ENCODE measurements at places on chromosomes 5 and 9.
A peak's percentile ranks its signal among the peaks of the same experiment; 100 is the strongest.

GRCh38 chr9:7095058-7095457 lies 337.3 kb downstream of the KDM4C start:
- no peak for DNase-seq

GRCh38 chr9:76365028-76365427 lies 29.2 kb downstream of the RFK start:
- DNase-seq, result peak; percentile 79

GRCh38 chr5:171747061-171747859 lies 38.4 kb upstream of the SMIM23 start:
- DNase-seq, result no peak

GRCh38 chr9:83167126-83167525 lies 104.2 kb upstream of the RASEF start:
- no peak for DNase-seq

DNA sequence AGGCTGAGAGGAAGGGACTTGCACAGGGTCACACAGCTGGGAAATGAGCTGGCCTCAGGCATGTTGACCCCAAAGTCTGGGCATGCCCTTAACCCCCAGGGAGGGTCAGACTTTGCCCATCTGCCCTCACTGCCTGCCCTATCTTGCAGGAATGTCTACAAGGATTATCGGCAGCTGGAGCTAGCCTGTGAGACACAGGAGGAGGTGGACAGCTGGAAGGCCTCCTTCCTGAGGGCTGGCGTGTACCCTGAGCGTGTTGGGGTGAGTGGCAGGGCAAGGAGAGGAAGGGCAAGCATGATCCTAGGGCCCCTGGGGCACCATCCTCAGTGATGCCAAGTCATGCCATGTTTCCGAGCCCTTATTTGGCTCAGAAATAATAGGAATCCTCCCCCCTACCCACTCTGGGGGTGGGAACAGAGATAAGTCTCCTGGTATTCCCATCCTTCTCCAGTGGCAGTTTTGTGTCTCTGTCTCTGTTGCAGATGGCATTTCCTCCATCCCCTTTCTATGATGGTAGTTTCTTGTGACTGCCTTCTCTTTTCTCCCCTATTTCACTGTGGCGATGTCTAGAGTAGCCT lies 28.5 kb downstream of the GOLGA2 start:
- DNase-seq, result no peak

- DNase-seq, result peak; percentile 85
Observed at GRCh38 chr5:172076761-172077244, 70.4 kb upstream of the FBXW11 start.

DNA sequence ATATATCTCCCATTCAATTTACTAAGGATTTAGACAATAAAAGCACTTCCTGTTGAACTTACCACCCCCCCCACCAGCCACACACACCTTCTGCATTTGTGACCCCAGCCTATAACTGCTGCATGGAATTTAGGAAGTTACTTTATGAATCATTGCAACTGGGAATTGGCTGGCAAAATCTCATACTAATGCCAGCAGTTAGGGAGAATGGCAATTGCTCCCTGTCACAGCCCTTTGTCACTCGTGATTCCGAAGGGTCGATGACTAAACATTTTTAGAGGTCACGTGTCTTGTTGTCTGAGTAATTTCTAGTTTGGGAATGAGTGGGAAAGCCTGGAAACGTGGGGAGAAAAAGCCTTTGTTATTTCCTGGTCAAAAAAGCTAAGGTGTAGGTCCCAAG lies 46.6 kb upstream of the PCA3 start:
- DNase-seq, result no peak

- peak; percentile 56 for DNase-seq
Observed at GRCh38 chr5:163915481-163915961, 410.1 kb downstream of the MAT2B start.

DNA sequence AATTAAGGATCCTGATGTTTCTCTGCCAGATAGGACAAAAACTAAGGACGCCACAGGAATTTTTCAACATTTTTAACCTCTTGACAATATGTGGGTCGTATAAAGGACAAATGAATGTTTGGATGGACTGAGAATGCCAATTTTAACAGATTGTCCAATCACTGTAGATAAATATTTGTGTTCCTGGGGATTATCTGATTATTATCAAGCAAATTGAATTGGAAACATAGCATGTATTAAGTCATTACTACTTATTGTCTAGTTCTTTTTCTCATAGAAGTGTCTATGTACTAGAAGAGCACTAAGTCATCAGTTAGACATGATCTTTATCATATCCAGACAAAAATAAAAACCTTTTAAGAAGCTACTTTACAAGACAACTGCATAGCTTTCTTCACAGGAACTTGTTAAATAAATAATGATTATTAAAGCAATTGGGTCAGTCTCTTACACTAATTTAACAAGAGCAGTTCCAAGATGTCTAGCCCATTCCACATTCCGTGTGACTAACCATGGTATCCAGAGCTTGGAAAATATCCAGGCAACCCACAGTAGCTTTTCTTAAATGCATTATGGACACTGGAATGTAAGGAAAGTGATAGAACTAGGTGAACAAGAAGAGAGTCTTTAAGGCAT lies 127.5 kb upstream of the CDKN2B start:
- DNase-seq, result peak; percentile 78

- DNase-seq, result no peak
Observed at GRCh38 chr5:178193251-178193809, 6.2 kb upstream of the GMCL2 start.

GRCh38 chr9:447230-448025 lies 232.8 kb downstream of the DOCK8 start:
- peak; percentile 70 for DNase-seq

DNA sequence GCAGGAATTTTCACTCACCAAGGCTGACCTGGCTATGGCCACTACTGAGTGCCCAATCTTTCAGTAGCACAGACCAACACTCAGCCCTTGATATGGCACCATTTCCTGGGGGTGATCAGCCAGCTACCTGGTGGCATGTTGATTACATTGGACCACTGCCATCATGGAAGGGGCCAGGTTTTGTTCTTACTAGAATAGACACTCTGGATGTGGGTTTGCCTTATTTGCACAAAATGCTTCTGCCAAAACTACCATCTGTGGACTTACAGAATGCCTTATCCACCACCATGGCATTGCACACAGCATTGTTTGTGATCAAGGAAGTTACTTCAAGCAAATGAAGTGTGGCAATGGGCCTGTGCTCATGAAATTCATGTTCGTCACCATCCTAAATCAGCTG lies 69.7 kb upstream of the SH3GL2 start:
- no peak for DNase-seq

DNA sequence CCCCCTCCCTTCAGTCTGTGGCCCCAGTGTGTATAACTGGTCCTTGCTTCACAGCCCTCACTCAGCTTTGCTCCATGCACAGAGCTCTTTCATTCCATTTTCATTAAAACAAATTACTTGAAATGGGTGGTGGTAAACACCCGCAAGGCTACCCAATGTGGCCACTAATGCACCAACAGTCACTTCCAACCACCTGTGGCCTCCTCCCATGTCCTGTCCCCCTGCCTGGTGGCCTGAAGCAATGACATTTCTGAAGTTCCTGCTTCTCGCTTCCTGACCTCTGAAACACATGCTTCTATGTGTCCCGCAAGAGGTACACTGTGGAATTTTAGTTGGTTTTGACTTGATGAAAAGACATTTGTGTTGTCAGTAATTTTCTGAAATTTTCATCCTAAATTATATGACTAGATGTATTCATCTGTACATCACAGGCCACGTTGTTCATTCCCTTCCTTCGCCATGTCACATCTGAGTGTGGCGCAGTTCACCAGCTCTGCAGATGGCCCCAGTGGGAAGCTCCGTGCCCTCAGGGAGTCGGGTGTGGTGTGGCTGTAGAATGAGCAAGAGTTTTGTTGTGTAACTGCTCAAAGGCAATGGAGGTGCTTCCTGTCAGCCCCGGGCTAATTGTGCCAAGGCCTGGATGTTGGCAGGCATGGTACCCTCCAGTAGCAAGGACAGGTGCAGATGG lies 9.6 kb downstream of the ROPN1L start:
- DNase-seq, result peak; percentile 49

DNA sequence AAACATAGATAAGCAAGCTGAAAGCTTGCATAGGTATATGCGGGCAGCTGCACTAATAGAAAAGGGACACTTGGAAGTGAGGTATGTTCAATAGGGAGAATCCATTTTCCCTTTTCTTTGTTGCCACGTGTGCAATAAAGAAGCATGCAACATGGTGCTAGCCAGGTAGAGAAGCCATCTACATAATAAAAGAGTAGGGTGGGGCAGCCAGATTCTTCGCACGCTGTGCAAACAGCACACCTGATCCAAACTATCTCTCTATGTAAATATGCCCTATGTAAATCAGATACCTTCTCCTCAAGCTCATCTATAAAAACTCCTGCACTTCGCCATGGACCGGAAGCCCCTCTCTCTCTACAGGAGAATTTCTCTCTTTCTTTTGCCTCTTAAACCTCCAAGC lies 91.9 kb upstream of the C9orf72 start:
- DNase-seq, result no peak

DNA sequence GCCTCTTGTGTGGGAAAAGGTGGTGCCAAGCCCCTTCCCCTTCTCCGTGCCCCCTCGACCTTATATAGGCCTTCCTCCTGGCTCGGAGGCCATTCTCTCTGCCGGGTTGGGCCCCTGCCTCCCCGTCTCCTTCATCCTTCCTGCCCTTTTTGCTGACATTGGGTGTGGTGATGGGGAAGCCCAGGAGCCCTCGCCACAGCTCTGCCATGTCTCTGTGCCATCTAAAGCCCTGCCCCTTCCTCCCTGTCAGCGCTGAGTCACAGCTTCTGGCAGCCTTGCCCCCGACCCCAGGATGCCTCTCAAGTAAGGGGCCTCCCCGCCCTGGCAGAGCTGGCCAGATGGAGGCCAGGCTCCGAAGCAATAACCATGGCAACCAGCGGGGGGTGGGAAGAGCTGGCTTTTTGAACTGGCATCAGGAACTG lies 30.4 kb downstream of the JADE2 start:
- DNase-seq, result peak; percentile 67

DNA sequence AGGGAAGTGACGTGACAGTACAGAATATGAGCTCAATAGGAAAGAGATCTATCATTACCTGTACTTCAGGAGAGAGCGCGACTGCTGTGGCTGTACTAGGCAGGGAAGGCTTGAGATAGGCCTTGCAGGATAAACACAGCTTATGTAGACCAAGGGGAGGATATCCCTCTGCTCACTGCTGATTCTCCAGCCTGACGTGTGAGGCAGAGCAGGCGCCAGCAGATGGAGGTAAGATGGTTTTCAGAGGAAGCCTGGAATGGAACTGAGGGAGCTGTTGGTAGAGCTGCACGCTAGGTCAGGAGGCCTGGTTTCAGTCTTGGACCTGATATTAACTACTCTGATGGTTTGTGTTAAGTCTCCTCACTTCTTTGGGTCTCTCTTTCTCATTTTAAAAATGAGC lies 291.4 kb downstream of the YTHDC2 start:
- DNase-seq, result no peak

GRCh38 chr9:15211815-15212495 lies 95.1 kb downstream of the TTC39B start:
- no peak for DNase-seq

GRCh38 chr5:181060231-181060590 lies 20.1 kb downstream of the BTNL9 start:
- no peak for DNase-seq

- DNase-seq, result no peak
Observed at GRCh38 chr9:93132287-93132927, 1.6 kb downstream of the NINJ1 start.

DNA sequence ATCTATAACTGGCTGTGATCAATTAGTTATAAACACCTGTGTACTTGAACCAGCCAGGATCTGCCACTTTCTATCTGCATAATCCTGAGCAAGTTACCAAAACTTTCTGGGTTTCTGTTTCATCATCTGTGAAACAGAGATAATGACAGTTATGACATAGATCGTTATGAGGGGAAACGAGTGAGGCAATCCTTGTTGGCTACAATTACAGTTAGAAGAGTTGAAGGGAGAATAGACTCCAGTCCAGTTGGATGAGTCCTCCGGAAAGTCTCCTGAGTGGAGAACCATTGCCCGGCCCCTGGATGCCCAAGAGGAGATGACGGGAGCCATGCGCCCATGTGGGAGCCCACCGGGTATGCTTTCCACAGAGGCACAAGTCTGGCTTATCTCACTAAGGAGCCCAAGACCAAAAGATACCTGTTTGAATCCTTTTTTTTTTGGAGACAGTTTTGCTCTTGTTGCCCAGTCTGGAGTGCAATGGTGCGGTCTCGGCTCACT lies 4.5 kb downstream of the PDE6A start:
- peak; percentile 40 for DNase-seq

- no peak for DNase-seq
Observed at GRCh38 chr5:122434205-122434970, 122.4 kb downstream of the SNCAIP start.

GRCh38 chr5:176789873-176790615 lies 20.3 kb upstream of the UNC5A start:
- no peak for DNase-seq

- DNase-seq, result no peak
Observed at GRCh38 chr9:4927043-4927471, 58.0 kb upstream of the JAK2 start.

DNA sequence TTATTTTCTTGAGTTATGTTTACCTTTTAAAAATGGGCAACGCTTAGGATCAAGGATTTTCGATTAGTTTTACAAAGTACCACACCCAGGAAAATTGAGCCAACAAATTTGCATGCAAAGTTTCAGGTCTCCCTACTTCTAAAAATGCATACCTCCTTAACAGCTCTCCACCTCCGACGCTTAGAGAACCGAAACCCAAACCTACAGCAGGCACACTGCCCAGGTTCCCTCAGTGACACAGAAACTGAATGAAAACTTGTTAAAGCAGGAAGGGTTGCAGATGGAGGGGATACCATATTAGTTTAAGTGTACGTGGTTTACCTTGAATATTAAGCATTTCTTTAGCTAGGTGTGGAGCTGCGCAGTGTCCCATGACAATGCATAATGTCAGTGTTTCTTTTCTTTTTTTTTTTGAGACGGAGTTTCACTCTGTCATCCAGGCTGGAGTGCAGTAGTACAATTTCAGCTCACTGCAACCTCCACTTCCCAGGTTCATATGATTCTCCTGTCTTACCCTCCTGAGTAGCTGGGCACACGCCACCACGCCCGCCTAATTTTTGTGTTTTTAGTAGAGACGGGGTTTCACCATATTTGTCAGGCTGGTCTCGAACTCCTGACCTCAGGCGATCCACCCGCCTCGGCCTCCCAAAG lies 1.6 kb upstream of the SUB1 start:
- DNase-seq, result no peak

Data from islet precursor cell (in vitro differentiated cells).